Uterus (tissue), 4 donors: ENCODE measurements at places on chromosomes 6 and 20.

DNA sequence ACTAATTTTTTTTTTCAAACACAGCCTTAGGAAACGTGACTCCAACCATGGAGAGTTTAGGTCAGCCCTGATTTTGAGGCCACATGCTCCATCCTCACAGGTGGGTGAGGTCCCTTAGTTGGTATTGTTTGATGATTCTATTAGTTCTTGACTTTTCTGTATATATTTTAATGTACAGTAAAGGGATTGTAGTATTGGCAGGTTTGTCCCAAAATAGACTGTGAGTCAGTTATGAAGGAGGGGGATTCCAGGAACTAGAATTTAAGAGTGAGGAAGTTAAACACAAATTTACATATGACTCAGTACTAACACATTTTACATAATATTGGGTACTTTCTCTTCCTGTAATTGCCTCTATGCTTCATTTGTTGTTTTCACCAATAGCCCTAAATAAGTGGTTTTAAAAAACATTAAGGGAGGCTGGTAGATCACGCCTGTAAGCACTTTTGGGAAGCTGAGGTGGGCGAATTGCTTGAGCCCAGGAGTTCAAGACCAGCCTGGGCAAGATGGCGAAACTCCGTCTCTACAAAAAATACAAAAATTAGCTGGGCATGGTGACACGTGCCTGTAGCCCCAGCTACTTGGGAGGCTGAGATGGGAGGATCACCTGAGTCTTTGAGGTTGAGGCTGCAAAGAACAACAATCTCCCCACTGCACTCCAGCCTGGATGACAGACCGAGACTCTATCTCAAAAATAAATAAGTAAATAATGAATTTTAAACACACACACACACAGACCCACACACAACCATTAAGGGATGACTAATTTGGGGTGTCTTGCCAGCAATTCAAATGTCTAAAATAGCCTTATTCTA is 81.8 kb downstream of the SGK1 start:
- no peak overlapping the region for H3K27ac ChIP-seq
- no peak overlapping the region for H3K4me3 ChIP-seq
- DNase-seq, result no peak
- H3K27me3 ChIP-seq, result no peaks in the 10 kb centered on the region
- no peaks in the 10 kb centered on the region for H3K36me3 ChIP-seq

GRCh38 chr6:139443231-139444112 is 69.0 kb upstream of the CITED2 start:
- H3K4me3 ChIP-seq, result no peak overlapping the region
- no peak for DNase-seq
- H3K4me1 ChIP-seq, result no peaks in the 10 kb centered on the region
- H3K27ac ChIP-seq, result no peak overlapping the region

- H3K36me3 ChIP-seq, result no peaks in the 10 kb centered on the region
- peaks cover 6% of the 10 kb centered on the region for H3K4me1 ChIP-seq
- H3K27me3 ChIP-seq, result no peaks in the 10 kb centered on the region
- H3K4me3 ChIP-seq, result no peak overlapping the region
- DNase-seq, result no peak
Measured at GRCh38 chr6:158376631-158377081, 64.4 kb downstream of the TULP4 start.

DNA sequence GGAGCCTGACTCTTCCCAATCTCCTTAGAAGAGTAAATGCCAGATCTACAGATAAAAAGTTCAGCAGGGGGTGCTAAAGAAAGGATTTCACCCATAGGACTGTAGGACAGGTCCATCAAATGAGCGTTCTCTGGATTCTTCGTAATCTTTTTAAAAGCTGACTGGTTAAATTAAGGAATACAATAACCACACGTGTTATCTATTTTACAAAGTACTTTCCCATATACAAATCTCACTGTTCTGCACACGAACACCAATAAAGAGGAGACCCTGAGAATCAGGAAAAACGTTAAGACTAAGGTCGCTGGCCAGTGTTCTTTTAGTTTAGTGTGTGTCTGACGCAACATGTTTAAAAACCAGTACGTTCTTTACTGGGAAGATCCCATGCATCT is 542 bp downstream of the TUBE1 start:
- no peaks in the 10 kb centered on the region for H3K27me3 ChIP-seq
- no peak for DNase-seq
- H3K4me1 ChIP-seq, result no peaks in the 10 kb centered on the region
- H3K36me3 ChIP-seq, result no peaks in the 10 kb centered on the region
- peak overlapping the region; percentile 76 for H3K4me3 ChIP-seq
